ENCODE measurements at places on chromosomes 7 and 10.

GRCh38 chr7:95508780-95509179 lies 23.0 kb downstream of the ASB4 start:
- DNase-seq = no peak

DNA sequence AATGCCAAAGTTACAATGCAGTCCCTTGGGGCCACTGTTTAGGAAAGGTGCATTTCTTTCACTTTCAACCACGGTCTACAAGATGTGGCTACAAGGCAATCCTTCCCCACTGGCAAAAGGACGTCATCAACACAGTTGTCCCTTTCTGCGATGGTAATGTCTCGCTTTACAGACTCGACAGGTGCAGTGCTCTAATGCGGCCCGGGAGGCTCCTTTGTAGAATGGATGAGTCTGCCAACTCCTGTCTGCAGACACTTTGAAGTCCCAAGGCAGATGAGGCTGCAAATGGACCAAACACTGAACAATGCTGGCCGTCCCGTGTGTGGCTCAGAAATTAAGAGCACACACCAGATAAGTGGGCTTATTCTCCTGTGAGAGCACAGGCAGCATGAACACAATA lies 133.7 kb downstream of the PIP4K2A start:
- no peak for DNase-seq

DNA sequence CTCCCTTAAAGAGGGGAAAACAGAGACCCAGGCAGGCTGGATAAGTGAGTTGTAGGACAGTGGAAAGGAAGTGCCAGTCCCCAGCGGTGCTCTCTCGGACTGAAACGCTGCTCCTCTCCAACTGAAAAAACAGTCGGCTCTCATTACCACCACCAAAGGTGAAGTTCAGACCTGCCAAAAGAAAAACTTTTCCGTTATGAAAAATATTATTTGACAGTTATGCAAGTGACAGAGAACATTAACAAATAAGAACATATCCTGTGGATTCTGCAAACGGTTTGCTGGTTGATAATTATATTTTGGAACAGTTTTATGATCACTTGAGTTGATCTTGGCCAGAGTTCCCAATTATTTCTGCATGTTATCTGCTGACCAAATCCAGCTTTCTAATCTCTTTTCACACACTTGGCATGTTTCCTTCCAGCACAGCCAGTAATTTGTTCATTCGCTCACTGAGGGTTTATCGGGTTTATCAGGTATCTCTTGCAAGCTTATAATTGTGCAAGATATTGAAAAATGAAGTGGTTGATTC lies 82.6 kb downstream of the PTPRE start:
- DNase-seq = no peak

GRCh38 chr7:89559596-89559995 lies 594.7 kb upstream of the STEAP1 start:
- no peak for DNase-seq

GRCh38 chr10:44859546-44860285 lies 51.4 kb upstream of the TMEM72 start:
- no peak for DNase-seq

DNA sequence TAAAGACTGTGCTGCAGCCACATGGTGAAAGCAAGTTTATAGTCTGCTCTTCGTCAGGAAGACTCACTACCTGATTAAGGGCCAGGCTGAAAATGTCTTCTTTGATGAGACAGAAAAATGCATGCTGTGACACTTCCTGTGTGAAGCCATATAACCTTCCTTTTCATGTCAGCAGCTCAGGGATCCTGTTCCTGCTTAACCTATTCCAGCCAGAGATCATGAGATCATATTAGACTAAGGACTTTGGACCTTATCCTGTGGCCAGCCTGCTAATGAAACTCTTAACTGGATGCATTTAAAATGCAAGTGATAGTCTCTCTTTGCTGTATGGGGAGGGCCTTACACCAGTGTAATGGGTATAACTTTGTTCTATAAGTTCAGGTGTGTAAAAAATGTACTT lies 165.2 kb downstream of the PTEN start:
- DNase-seq = no peak

DNA sequence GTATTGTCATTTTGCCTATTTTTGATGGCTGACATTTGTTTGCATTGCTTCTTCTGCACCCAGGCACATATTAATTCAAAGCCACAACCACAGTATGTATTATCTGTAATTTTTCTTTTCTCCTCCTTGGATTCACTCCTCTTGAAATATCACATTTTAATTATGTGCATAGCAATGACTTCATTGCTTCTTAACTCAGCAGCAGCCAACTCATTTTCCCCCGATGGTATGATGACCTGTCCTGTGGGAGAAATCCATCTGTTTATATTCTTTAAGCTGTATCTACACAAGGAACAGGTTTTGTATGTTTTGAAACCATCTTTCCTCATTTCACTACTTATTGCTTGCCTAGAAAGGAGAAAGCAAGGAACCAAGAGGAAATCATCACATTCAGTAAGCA lies 588.8 kb downstream of the INHBA start:
- DNase-seq = no peak

DNA sequence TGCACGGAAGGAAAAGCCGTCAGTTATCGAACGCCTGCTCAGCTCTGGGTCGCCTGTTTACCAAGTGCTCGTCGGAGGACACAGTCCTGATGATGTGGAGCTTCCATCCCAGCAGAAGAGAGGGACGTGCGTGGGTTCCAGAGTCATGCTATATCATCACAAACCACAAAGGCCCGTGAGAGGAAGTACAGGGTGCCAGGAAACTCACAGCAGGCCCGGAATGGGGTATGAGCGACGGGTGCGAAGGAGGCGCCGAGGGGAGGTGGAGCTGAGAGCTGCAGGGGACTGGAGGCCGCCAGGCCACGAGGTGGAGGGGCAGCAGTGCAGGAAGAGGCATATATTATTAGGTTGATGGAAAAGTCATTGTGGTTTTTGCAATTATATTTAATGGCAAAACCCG lies 102.5 kb downstream of the ACTR3B start:
- no peak for DNase-seq

GRCh38 chr7:69868921-69869320 lies 270.6 kb downstream of the AUTS2 start:
- no peak for DNase-seq

DNA sequence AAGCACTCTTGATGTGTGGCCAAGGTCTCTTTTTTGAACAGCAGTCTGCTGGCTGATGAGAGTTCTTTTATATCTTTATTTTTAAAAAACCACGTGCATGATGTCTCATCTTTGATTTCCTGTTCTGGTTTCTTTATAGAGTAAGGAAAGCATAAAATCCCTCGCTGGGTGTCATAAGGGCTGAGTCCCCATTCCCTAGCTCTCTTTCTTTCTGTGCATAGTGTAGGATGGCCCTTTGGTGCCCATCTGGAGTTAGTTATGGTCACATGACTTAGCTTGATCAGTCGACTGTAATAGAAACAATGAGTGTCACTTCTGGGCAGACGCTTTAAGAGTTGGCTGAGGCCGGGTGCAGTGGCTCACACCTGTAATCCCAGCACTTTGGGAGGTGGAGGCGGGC lies 38.5 kb downstream of the GHRHR start:
- DNase-seq = no peak

DNA sequence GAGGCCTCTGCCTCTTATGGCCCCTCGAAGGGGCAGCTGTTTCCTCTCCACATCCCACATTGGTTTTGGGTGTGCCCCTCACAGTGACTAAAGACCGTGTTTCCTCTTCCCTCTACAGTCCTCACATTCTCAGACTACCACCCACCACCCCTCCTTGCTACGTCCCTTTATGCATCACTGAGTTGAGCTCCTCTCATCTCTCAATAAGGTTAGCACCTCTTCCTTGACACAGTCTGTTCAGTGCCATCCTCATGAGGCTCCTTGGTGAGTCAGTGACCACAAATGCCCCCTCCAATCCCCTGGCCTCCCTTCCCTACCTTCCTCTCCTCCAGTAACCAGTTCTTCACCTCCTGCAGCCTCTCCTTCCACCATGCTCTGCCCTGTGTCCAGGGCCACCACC lies 239.1 kb upstream of the MYO3A start:
- no peak for DNase-seq

DNA sequence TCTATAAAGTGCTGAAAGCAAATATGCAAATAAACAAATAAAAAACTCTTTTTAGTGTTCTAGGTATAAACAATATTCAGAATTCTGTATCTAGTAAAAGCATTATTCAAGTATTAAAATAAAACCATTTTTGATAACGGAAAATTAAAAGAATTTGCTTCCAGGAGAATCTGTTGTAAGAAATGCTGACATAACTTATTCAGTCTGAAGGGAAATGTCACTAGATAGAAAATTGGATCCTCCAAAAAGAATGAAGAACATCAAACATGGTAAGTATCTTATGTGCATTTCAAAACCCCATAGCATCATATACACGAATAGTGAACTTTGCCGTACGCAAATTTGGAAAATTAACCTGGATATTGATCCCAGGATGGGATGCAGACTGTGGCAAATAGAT lies 506.7 kb downstream of the GLRX3 start:
- no peak for DNase-seq

DNA sequence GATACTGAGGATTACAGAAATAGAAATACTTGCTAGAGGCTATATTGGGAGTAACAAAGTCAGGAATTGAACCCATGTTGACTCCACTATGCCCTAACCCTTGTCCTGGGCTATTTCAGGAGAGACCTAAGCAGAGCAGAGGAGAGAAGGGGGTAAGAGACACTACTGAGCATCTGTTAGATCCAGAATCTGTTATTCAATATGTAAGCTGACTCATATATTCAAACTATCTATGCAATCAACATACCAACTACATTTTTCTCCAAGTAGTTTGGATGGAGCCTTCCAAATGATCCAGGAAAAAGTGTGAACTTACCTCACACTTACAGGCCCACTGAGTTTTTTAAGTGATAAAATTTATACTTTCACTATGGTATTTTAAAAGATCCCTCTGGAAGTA lies 216.1 kb downstream of the IMMP2L start:
- no peak for DNase-seq

DNA sequence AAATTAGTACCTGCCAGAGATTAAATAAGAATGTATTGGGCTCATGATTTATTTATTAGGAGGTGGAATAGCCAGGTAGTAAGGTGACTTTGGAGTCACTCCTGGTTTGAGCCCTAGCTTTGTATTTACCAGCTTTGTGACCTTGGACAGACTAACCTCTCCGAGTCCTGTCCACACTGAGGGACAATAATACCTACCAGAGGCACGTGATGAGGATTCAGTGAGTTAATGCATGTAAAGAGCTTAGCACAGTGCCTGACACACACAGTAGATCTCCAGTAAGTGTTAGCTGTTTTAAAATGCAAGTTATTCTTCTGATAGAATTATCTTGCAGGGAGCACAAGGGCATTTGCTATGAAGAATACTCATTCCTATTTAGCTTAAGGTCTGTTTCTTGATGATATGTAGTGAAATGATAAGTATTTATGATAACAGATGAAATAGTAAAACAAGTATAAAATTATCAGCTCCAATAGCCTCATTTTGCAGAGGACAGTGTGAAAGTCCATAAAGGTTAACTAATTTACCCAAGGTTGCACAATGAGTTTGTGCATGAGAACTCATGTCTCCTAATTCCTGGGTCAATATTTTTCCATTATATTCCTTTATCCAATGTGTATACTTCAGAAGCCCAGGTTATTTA lies 36.4 kb downstream of the RABGEF1 start:
- DNase-seq = no peak

DNA sequence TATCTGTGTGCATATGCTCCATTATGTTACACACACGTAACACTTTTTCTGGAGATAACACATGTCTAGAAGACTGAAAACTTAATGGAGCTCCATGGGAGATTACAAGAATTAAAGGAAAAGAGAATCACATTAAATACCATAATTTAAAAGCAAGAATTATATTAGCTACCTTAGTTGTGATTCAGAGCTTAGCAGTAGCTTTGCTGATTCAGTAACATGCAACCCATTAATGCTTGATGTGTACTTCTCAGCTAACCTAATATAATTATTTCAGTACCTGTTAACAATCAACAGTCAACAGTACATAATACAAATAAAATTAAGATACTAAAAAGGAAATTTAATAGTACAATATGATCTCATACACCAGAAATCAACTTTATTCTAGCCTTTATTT lies 73.8 kb upstream of the GPR22 start:
- no peak for DNase-seq

DNA sequence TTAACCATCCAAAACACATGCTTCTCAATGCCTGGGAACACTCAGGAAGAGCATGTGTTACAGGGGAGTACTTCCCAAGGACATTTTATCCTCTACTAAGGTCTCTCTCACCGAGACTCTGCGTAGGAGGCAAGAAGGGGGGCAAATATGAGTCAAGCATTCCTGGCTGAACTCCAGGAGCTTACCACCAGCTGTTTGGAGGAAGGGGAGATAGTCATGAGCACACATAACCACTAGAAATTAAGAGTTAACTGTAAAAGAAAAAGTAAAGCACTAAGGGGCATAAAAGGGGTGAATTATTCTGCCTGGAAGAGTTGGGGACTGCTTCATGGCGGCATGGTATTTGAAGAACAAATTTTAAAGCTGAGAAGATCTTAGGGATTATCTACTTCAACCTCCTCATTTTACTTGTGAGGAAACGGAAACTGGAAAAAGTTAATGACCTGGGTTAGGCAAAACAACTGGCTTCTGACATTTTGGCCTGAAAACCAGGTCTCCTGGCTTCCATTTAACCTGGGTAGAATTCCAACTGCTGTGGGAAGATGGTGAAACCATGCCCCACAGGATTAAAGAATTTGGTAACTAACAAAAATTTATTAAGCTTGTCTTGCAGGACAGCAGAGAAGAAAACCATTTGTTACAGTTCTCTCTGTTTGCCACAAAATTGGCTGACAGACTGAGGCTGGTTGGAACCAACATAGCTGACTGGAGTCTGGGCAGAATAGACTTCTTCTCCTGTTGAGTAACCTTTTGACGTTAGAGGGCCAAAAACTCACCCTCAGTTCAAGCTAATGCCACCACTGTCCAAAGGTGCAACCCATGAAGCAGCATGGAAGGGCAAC lies 85.5 kb downstream of the SLC25A13 start:
- peak; percentile 88 for DNase-seq

DNA sequence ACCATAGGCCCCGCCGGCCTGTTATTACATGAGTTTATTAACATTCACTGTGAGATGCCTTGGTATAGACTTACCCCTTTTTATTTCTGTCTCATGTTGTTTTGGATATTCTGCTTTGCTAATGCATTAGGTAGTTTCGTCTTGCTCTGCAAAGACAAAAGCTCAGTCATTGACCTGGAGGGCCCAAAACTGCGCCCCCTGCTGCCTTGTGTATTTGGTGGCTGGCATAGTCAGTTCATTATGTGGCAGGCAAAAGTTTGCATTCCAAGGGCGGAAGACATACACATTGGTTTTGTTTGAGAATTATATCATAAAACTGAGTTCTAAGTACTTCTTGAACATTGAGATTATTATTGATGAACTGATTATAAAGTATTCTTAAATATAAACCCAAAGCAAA lies 372.5 kb downstream of the SDK1 start:
- DNase-seq = peak; percentile 12

GRCh38 chr10:93259126-93259525 lies 185.4 kb downstream of the CYP26A1 start:
- no peak for DNase-seq

- DNase-seq = no peak
Measured at GRCh38 chr10:35422228-35422627, 85.9 kb downstream of the CCNY start.

DNA sequence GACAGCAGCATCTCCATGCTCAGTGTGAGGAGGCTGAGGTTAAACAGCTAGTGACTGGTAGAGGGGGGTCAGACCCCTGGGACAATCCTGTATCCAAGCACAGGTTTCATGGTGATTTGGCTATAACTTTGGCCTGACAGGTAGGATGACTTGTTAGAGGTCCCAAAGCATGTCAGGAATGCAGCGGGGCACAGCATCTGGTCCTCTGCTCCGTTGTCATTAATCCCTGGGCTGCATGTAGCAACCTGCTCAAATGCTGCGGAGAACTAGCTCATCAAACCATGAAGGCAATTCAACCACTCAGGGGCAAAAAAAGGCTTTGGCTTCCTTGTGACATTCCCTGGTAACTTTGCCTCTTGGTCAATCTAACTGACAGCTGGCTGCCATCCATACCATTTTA lies 26.8 kb downstream of the WNT2 start:
- DNase-seq = no peak

All from brain microvascular endothelial cell (primary cell).